ENCODE measurements at places on chromosomes 5 and 9.

DNA sequence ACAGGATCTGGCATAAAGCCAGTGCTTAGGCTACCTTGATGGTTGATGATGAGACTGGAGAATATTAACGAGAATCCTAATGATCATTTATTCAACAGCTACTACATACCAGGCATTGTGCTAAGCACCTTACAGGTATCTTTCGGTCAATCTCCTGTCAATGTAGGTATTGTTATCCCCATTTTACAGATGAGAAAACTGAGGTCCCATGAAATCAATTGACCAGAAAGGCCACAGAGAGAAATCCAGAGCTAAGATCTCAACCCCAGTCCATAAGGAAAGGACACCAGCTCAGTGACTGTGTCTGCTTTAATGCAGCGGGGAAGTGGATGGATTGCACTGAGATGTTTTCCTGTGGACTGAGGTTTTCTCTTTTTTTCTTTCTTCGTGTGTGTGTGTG, 63.3 kb downstream of the ARHGEF37 start:
- DNase-seq, result no peak

- peak; percentile 15 for DNase-seq
Measured at GRCh38 chr5:32076699-32077695, 97.1 kb downstream of the GOLPH3 start.

GRCh38 chr9:92328225-92328624, 2.5 kb downstream of the CENPP start:
- no peak for DNase-seq

GRCh38 chr5:99945478-99946442, 589.4 kb upstream of the FAM174A start:
- no peak for DNase-seq

- DNase-seq, result no peak
Measured at GRCh38 chr9:129826344-129826743, 2.4 kb upstream of the TOR1A start.

GRCh38 chr5:41856644-41857491, 13.4 kb downstream of the OXCT1 start:
- no peak for DNase-seq

GRCh38 chr5:81302596-81302995, 1.2 kb downstream of the ZCCHC9 start:
- DNase-seq, result no peak

DNA sequence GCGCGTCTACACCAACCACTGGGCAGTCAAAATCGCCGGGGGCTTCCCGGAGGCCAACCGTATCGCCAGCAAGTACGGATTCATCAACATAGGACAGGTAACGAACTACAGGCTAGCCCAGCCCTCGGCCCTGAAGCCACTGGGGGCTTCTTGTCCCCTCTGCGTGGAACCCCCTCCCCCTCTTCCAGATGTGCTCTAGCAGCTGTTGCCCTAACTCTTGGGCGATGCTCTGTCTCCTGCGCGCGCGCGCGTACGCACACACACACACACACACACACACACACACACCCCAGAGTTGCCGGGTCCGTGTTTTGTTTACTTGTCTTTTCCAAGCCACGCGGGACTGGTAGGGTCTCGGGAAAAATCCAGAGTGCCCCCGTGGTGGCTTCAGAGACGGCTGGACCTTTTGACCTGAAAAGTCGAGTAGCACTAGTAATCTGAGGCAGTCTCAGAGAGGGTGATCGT, 836 bp downstream of the PCSK5 start:
- DNase-seq, result no peak

DNA sequence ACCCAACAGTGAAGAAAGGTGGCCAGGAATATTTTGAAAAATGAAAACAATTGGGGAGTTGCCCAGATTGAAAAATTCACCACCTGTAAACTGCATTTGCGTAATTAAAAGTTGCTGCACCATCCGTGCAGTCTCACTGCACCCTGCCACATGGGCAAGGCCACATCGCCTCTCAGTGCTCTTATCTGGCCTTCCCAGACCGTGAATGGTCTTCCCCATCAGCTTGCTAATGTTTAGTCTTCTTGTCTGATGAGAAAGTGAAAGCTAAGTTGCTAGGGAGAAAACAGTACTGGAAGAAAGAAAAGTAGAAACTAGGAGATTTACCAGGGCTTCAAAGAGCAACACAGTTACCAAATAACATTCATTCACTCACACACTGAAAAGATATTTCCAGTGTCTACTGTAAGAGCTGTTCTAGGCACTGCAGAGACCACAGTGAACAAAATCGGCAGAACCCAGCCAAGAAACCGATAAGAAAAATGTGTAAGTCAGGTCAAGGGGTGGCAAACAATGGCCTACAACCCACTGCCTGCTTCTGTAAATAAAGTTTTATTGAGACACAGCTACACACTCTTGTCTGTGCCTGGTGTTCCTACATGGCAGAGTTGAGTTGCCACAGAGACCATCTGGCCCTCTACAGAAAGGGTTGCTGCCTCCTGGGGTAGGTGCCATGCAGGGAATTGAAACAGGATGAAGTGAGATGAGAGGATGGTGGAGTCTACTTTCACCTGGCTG, 51.2 kb upstream of the CTSL start:
- no peak for DNase-seq

DNA sequence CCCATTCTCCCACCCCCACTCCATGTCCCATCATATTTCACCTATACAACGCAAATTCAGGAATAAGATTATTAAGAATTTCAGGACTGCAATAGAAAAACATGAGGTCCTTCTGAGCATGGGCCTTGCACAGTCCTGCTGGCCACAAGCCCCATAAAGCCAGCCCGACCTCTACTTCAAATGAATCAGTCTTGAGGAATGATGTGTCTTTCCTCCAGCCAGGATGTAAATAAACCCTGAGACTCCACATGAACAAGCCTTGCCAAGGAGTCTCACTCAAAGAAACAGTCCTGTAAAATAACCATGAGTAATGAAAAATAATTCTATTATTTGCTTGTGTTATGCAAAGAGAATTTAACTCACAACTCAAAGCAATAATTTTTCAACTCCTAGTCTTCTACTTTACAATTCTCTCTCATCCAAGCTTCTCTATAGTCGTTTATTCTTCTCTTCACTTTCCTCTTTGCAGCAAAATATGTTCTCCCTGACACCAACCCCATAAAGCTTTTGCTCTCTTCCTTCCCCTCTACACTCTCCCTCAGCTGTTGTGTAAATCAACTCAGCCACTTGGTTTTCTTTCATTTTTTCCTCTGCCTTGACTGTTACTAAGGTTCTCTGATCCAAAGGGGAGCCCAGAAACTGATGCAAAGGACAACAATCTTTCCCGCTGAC, 140.1 kb upstream of the MOCS2 start:
- DNase-seq, result no peak

DNA sequence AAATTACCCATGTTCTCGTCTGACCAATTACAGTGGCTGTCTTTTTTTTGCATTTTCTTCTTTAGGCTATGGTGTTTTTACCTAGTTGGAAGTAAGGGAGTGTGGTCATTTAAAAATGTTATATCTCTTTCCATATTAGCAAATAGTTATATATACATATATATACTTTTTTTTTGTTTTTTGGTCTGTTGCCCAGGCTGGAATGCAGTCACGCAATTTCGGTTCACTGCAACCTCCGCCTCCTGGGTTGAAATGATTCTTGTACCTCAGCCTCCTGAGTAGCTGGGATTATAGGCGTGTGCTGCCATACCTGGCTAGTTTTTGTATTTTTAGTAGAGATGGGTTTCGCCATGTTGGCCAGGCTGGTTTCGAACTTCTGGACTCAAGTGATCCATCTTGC, 12.3 kb downstream of the MARCHF6 start:
- no peak for DNase-seq

Measured in GM12878 (cell line).